ENCODE measurements at places on chromosomes 16 and 17. TPM values are rescaled to one million over a fixed set of nuclear protein-coding genes. Genes with fewer than 3 reads are reported as not detected.

GRCh38 chr17:62098623-62099231 lies 33.6 kb upstream of the MED13 start:
- DNase-seq = no peak

The UTS2R gene
- 5.8 TPM for polyA plus RNA-seq

GRCh38 chr17:31724026-31724425 lies 135.0 kb downstream of the COPRS start:
- DNase-seq = no peak

- DNase-seq = no peak
These were observed 155.5 kb downstream of the ZNF423 start for GRCh38 chr16:49700251-49701064.

DNA sequence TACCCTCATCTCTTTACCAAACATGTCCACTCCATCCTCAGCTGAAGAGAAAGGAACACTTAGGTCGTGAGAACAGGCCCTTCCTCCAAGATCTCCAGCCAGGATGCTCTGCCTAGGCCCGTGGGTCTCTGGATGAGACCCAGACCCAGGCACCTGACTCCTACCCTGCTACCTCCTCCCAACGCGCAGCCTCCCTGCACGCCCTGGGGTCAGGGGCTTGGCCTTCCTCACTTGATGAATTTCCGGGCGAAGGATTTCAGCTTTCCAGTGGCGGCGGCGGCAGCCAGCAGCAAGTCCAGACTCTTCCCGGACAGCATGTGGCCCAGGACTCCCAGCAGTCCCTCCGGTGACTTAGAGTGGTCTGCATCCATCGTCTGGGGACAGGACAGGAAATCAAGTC lies 13.4 kb downstream of the CSF3 start:
- no peak for DNase-seq

The FBXO39 gene
- polyA plus RNA-seq = 0.20 TPM

DNA sequence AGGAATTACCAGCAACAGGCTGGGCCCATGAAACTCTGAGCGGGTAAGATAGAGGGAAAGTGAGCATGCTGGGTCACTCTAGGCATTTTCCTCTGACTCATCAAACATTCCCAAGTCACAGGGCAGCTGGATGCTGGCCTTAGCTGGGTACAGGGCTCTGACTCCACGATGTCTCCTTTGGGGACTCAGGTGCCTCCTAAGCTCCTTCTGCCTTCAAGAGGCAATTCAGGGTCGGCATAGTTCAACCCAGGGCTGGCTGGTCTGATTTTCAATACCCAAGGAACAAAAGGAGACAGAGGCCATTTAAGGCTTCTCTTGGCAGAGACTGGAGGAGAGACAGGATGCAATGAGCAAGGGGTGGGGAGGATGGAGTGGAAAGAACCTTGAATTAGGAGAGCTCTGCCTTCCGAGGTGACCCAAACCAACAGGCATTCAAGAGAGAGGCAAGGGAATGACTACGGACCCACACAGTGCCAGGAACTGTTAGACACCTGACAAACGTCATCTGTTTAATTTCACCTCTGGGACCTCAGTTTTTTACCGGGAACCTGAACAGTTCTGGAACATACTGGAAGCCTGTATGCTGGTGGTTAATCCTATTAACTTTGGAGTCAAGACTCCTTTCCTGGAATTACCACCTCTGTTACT lies 910 bp downstream of the WBP2 start:
- no peak for DNase-seq

GRCh38 chr17:3750926-3751325 lies 27.2 kb downstream of the HASPIN start:
- no peak for DNase-seq

GRCh38 chr17:36464765-36465088 lies 21.8 kb upstream of the ZNHIT3 start:
- no peak for DNase-seq

DNA sequence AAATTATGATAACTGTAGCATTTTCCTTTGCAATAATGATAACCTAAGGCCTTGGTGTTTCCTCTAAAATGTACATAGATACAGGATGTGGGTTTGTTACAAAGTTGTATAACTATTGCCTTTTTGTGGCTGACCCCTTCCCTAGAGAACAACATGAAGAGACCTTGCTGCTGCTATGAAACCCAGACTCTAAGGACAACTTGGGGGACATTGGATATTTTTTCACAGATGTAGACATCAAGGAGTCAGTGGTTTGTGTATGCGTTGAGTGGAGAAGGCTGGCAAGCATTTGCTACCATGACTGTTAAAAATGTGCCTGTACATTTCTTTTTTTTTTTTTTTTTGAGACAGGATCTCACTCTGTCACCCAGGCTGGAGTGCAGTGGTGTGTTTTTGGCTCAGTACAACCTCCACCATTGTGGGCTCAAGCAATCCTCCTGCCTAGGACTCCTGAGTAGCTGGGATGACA lies 12.3 kb downstream of the HMOX2 start:
- no peak for DNase-seq

DNA sequence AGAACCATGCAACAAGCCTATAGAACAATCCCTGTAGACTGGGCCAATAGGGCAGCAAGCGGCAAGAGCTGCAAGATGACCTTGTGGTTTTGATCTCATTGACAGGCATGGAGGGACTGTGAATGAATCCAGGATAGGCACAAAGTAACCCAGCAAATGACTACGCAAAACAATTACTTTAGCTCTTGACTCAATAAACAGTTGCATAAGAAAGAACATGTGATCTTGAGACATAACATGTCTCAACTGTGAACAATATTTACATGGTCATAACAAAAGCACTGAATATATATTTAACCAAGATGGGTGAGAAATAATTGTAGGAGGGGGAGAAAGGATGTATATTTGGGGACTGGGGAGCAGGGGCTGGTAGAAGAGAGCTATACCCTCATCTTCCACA lies 313.7 kb upstream of the CDH5 start:
- DNase-seq = no peak

The CLEC3A gene
- polyA plus RNA-seq = not detected

DNA sequence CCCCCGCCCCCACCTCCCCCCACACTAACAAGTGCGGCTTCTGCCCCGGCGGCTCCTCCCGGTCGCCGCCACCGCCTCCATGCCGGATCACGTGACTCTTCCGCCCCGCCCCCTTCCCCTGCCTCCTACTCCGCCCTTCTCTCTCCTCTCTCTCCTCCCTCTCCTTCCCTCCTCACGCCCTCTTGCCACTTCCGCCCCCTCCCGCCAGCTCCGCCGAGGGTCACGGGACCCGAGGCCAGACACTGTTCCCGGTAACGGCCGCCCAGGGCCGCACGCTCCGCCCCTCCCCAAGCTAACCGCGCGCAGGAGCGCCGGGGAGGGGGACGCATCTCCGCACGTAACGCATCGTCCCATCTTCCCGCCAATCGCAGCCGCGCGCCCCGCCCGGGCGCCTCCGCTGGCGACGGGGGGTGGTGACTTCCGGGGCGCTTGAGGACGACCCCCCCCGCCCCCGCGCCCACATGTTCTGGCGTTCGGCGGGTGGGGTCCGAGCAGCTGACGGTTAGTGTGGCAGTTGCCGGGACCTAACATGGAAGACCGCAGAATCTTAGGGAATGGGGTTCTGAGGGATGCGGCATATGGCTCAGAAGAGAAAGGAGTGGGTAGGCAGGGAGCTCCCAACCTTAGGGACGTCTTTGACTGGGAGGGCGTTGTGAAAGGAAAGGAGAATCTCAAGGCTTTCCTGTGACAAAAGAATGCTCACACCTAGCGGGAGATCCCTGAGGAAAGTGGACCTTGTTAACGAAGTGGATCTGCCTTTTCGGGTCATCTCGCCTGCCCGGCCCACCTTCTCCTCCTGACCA lies at the start of gene USP32:
Gene USP32 (minus strand): TSS at position 92 of the 803 bp plus-strand sequence. CDS start 194 bp downstream, outside the sequence.
- DNase-seq = peak; percentile 82

- no peak for DNase-seq
These were observed 56.7 kb downstream of the GRB7 start for GRCh38 chr17:39794249-39794970.

DNA sequence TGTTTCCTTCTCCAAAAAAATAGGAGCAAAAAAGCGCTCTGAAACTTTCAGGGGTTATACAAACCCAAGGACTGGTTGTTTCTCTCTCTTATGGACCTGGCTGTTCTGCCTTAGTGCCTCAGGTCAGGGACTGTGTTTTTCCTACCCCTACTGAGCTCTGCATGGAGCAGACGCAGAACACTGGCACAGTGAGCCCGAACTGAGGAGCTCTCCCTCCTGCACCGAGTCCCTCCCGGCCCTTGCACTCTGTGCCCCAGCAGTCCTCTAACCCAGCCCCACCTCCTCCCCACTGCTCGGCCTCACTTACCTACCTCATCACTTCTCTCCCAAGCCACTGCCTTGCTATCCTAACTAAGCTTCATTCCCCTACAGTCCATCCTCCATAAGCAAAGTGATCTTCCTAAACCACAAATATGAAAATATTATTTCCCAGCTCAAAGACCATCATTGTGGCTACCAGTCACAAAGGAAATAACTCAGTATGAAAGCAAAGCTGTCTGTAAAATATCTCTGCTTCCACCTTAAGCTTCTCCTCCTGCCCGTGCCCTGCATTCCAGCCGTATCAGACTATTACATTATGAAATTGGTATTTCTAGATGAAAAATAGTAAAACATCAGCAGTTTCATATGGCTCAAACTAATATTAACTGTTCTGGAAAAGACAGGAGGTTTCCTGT lies 13.6 kb downstream of the MEIOB start:
- no peak for DNase-seq

DNA sequence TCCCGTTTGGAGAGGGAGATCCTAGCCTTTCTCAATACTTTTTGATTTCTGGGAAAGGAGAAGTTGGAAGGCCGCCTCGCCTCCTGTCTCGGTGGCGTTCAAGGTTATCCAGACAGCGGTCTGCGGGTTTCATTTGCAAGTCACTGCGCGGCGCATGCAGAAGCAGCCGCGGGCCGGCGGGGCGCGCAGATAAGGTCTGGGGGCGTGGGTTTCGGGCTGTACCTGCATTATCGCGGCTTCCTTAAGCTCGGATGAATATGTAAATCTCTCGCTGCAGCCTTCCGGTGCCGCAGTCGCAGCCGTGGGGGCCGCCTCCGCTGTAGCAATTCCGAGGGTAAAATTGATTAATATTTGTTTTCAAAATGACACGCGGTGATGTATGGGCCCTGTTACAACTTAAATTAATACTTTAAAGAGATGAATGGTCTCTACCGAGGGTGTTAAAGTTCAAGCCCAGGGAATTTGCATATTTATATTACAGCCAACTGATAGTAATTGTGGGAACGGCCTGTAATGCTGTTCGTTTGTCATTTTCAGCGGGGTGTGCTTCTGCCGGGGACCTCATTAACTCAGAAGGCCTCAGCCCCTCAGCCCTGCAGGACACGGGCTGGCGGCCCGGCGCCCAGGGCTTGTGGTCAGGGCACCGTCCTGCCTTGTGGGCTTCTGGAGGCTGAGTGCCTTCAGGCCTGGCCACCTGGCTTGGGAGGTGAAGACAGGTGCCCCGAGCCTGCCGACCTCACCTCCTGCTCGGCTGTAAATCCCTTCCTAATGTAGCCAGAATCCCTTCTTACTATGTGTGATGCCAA lies 99.4 kb downstream of the CYLD start:
- DNase-seq = no peak

DNA sequence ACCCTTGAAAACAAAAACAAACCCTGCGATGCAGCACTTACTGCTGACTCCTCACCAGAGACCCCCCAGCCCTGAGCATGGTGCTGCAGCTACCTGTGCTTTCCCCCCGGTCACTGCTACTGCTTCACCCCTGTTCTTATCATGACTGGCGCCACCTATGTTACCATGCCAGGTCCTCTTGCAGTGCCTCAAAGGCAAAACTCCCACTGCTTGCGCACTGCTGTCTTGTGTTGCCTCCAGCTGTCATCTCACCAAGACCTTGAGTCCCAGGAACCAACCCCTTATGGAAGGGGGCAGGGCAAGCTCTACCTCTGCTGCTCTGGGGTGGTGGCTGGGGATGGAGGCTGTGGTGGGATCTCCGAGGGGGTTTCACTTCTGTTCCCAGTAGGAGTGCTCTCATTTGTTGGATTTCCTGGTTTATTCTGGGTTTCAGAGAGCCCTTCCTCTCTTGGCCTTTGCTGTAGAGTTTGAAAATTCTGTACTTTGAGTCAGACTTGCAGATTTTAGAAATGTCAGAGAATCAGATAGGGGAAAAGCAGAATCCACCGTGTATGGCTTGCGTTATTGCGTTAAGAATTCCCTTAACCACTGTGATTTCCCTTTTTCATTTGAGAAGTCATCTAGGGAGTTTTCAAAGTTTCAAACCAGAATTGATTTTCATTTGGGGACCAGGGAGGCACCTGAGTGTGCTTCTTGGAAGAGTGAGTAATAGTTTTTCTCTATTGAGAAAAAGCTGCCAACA lies 96.6 kb downstream of the SPECC1 start:
- DNase-seq = no peak

Measured in forelimb muscle (tissue), 1 donor.